SHP77 treated with DMSO at 0.1 percent for 48 hours (cell line): ENCODE measurements at places on chromosomes 3 and 15.

GRCh38 chr3:49661281-49661680, 12.9 kb upstream of the APEH start:
- no peak for DNase-seq

- no peak for DNase-seq
These were observed 566.0 kb downstream of the GBE1 start for GRCh38 chr3:81195478-81195877.

DNA sequence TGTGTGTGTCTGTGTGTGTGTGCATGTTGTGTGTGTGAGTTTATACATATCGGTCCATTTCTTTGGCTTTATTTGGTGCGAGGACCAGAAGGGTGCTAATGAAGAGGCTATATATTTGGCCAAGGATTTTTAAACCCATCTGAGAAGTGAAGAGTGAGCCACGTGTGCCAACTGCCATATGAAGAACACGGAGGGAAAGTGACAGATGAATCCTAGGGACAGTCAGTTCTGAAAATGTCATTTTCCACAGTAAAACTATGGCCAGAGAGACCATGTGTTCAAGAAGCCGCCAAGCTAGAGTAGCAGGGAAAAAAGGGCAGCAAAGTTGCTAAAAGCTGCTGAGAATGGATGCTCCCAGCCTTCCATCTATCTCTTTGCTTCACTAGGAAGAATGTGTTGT, 297.3 kb upstream of the LMCD1 start:
- DNase-seq = no peak

DNA sequence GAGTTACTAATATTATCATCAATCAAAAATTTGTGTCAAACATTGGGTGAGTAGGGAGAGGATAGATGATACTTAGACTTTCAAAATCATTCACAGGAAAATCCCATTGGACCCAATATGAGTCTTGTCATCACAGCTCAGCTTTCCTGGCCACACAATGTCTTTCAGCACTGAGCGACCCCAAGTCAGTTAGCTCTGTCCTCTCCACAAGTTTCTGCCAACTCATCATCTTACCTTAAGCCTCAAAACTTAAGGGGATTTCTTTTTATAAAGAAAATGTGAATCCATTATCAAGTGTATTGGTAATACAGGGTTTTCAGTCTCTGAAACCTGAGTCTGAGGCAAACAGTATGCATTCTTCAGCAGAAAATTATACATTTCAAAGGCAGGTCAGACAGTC, 55.8 kb downstream of the SUMF1 start:
- DNase-seq = no peak

DNA sequence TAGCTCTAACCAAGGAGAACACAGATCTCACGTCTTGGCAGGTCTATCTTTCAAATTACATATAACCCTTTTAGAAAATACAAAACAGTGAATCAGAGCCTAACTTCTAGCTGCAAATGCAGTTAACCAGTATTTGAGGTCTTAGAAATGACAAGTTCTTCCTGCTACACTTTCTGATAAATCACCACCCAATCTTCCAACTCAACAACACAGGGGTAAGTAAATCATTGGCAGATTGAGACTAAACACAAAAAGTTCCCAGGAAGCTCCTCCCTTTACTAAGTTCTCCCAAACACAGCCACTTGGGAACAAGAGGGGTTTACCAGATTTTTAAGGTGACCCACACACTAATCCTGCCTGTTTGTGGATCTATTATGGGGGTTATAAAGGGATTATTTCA, at the start of gene A4GNT:
Gene A4GNT (minus strand): TSS at position 152 of the 400 bp plus-strand sequence. CDS start 1,134 bp downstream, outside the sequence.
- DNase-seq = no peak
